ENCODE measurements at places on chromosomes 2 and 18. TPM values are rescaled to one million over a fixed set of nuclear protein-coding genes. Genes with fewer than 3 reads are reported as not detected.

Gene ILKAP
- total RNA-seq: 19.4 TPM

Gene ALLC
- not detected for total RNA-seq

Gene POTEJ
- total RNA-seq: under 0.01 TPM

Gene DSC2
- 0.27 TPM for total RNA-seq

Gene DNAJC10
- 23.2 TPM for total RNA-seq

Gene LANCL1
- total RNA-seq: 35.0 TPM

DNA sequence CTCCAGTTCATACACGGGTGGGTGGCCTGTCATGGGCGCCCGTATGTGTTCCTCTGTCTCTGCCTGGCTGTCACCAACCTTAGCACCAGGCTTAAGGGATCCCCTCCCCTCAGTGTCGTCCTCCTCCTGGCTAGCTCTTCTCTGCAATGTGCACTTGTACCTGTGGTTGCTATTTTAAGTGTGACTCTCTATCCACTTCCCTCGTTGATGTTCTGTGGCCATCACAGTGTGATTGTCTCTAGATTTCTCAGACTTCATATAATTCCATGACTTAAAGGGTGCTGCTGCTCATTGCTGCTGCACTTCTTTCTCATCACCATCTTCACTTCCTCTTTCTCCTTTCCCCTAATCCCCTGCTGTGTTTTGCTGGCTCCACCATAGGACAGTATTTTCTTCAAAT, 143.4 kb downstream of the EML6 start:
- DNase-seq: no peak

- DNase-seq: no peak
These were observed 21.4 kb downstream of the SFXN5 start for GRCh38 chr2:73050121-73050545.

DNA sequence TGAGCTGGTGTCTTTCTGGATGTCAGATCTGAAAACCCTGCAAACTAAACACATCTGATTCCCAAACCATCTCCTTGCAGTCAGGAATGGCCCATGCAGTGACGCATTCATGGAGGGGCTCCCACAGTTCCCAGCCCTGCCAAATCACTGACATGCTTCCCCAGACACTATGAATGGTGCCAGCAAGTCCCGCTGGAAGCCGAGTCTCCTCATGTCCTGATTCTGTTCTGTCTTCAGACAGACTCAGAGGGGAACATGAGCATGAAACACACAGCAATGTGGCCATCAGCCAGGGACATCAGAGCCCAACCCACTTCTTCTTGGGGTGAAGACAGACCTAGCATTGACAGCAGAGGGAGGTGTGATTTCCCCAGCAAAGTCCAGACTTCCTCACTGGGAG, 83.7 kb downstream of the TTC32 start:
- DNase-seq: no peak

GRCh38 chr2:172967036-172967982, 108.3 kb upstream of the MAP3K20 start:
- no peak for DNase-seq

GRCh38 chr18:51621113-51621863, 423.8 kb upstream of the MEX3C start:
- peak; percentile 34 for DNase-seq

DNA sequence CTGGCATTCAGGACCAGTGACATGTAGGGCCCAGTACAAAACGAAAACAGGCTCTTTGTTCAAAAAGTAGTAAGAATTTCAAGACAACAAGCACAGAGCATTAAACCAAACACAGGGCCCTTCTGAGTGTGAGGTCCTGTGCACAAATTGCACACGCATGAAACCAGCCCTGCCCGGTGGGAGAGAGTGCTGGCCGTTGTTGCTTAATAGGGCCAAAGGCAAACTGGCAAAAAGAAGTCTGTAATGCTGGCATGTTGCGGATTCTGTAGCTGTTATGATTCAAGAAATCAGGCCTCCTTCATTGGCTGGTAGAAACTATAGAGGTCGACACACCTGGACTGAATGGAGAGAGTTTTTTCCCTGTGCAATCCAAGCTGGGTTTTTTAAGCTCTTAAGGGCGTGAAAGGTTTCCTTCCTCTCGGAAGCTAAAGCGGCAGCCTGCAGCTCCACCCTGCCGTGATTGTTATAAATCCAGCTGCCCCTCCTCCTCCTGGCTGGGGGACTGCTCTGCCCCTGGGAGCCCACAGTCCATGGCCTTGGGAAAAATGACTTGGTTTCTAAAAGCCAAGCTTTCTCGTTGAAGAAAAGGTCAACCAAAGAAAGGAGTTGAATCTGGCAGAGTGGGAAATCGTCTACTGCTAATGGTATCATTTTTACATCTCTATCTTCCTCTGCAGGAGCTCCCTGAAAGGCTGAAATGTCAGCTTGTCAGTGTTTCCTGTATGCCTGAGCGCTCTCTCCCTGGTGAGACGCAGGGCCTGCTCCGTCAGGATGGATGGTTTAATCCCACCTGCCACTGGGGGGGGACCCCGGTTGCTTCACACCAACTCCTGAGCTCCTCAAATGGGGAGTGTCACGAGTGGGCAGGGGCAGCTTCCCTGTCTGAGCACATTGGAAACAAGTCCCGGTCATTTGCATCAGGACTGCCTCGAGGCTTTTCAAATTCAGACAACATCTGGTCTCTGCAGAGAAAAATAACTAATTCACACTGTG, 143.6 kb downstream of the ALPK2 start:
- no peak for DNase-seq

All from hematopoietic multipotent progenitor cell (in vitro differentiated cells).